ENCODE measurements at places on chromosomes 13 and 19.
A peak's percentile ranks its signal among the peaks of the same experiment; 100 is the strongest.

GRCh38 chr13:41075034-41075433 is 13.7 kb downstream of the WBP4 start:
- DNase-seq = peak; percentile 11

- DNase-seq = no peak
These were observed 665 bp downstream of the ZNF347 start for GRCh38 chr19:53158119-53158656.

GRCh38 chr19:54574527-54575056 is 1.0 kb downstream of the LILRA2 start:
- no peak for DNase-seq

- no peak for DNase-seq
These were observed 1.5 kb downstream of the GRK1 start for GRCh38 chr13:113668491-113668971.

DNA sequence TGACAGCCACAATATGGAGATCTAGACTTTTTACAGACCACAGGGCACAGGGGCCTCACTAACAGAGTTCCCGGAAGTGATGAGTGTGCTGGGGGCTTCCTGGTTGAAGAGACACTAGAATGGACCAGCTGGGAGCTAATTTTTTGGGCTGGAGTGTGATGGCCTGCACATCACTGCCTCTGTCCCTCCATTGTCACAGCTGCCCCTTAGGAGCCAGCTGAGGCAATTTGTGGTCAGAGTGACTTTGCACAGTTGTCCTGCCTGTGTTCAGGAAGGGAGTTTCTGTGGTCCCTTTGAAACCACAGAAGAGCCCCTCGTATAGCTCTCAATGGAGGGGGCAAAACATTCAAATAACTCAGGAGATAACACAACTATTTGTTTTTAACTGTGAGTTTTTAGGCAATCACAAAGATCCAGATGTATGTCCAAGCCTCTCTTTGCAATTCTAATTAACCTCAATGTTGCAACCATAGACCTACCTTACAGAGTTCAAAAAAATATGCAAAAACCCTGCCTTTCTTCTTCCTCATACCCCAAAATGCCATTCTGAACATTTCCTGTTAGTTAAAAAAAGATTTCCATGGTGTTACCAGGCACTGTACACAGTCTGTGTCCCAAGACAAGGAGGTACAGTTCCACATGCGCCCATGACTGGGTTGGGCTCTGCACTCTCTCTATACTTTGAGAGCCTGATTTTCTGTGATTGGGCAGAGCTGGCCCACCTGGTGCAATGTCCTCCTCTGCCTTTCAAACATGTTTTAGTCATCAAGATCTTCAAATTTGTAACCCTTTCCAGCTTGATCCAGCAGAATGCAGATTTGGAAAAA is 2.4 kb downstream of the ALOX5AP start:
- no peak for DNase-seq

DNA sequence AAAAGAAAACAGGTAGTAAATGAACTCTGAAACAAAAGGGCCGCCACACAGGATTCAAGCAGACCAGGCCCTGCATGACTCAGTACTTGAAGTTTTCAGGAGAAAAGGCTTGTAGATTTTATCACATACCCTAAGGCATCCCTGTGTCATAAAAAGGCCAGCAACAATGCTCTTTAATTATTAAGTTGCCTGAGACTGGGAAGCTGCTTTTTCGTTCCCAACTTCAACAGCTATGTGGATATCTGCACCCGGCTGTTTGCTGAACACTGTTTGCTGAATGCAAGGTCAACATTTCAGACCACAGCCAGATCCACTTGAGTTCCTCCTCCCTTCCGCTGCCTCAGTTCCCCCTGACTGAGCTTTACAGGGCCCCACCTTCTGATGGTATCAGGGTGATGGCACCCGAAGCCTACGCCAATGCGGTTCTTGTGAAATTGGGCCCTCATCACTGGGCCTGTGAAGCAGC is 6.1 kb upstream of the ECH1 start:
- no peak for DNase-seq

- DNase-seq = peak; percentile 88
These were observed at the start of gene NDUFS7 for GRCh38 chr19:1383312-1384084. NDUFS7 (plus strand) TSS chr19:1383907; CDS start chr19:1383927, 20 bp downstream.

- DNase-seq = no peak
These were observed 15.8 kb downstream of the PLIN4 start for GRCh38 chr19:4502282-4503131.

- DNase-seq = no peak
These were observed 3.4 kb downstream of the ITGBL1 start for GRCh38 chr13:101455863-101456262.

- no peak for DNase-seq
These were observed 18.3 kb downstream of the PRKCSH start for GRCh38 chr19:11453468-11454341.

DNA sequence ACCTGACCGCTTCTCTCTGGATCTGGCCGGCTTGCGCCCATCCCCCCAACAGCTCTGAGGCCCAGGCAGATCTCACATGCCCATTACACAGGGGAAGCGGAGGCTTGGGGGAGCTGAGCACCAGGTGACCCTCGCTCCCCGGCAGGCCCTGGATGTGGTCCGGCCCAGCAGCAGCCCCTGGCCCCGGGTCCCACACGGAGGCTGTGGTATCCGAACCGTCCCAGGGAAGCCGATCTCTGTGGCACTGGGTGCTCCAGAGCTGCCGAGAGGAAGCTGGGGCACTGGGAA is 27.7 kb downstream of the SBNO2 start:
- DNase-seq = no peak

All from activated CD4-positive, CD25-positive, alpha-beta regulatory T cell treated with anti-CD3 and anti-CD28 coated beads, Interleukin-2, amount 50 U/mL, for 16 hours (primary cell).